Hepatocyte (in vitro differentiated cells): ENCODE measurements at places on chromosomes 12 and 14. TPM values are rescaled to one million over a fixed set of nuclear protein-coding genes. Genes with fewer than 3 reads are reported as not detected.

The PDE3A gene
- 11.1 and 12.8 TPM in 2 replicates for polyA plus RNA-seq

The RTL1 gene
- polyA plus RNA-seq = 1.4 TPM in 2 replicates

DNA sequence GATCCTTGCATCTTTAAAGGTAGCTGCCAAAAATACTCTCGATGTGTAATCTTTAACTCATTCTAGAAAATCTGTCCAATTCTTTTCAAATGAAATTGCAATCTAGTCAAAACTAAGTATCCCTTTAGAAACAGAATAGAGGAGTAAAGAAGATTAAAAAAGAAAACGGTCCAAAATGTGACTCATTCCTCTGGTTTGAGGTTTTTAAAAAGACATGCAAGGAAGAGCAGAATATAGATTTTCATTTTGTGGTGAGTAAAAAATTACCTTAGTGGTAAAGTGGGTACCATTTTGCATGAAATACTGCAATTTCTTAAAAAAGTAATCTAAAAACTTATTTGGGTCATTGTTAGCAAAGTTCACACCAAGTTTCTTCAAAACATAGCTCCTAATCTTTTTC is 108.4 kb downstream of the BRMS1L start:
- H3K4me1 ChIP-seq = no peaks in the 10 kb centered on the region
- peaks cover 7% of the 10 kb centered on the region for H3K27me3 ChIP-seq
- DNase-seq = no peak

GRCh38 chr14:99624024-99624423 is 20.0 kb upstream of the CCDC85C start:
- no peak for DNase-seq
- H3K27ac ChIP-seq = no peak overlapping the region
- H3K27me3 ChIP-seq = no peaks in the 10 kb centered on the region
- H3K4me1 ChIP-seq = peaks cover 5% of the 10 kb centered on the region
- no peaks in the 10 kb centered on the region for H3K36me3 ChIP-seq
